ENCODE measurements at places on chromosomes 11 and 22.
A peak's percentile ranks its signal among the peaks of the same experiment; 100 is the strongest.

DNA sequence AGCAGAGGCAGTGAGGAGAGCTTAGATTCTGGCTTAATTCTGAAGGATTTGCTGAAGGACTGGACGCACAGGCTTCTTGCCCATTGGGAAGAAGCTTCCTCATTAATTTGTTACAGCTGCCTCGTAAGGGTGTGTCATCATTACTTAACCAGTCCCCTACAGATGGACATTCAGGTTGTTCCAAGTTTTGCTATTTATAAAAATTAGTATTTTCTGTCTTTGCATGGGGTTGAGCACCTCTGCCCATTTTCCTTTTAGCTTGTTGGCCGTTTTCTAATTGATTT is 38.1 kb downstream of the CAPN1 start:
- DNase-seq: no peak

- DNase-seq: no peak
Observed at GRCh38 chr11:1340111-1340510, 30.7 kb upstream of the TOLLIP start.

- no peak for DNase-seq
Observed at GRCh38 chr22:39556970-39557841, 13.3 kb upstream of the CACNA1I start.

DNA sequence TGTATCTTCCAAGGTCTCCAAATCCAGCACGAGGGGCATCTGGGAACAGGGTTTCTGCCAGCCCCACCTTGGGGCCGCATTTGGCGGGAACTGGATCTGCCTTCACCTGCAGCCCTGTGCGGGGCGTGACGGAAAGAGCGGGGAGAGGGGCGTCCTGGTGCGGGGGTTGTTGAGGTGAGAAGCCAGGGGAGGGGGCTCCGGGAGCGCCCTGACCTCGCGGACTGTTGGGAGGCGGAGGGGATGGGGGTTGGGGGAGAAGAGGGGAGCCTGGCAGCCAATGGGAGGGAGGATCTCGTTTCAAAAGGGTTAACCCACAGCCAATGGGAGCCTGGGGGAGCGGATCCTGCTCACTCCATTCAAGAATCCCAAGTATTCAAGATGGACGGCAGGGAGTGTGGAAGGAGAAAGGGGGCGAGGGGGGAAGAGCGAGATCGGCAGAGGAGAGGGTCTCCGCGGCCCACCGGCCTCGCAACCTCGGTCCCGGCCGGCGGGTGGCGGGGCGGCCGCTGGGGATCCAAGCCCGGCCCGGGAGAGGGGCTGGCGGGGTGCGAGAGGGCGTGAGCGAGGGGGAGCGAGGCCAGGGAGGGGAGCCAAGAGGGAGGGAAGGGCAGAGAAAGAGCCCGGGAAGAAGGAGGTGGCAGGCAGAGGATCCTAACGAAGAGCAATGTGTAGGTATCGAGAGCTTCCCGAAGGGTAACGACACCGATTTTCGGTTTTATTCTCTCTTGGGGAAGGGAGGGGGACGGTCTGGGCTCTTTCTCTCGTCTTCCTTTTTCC is 11.5 kb downstream of the YPEL4 start:
- DNase-seq: peak; percentile 76

DNA sequence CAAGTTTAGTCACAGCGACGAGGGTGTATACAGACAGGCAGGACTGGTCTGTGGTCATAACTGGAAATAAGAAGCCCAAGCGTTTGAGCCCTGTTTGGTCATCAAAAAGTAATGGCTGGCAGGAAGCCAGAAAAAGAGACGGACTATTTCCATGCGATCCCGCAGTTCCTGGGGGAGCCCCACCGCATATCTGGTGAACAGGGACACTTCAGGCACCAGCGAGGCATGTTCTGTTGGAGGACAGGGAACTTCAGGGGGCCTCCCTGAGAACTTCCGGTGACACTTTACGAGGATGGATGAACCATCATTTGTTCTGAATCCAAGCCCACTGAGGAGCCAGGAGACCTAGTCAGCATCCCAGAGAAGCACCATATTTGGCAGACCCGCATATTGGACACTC is 29.7 kb upstream of the TRIM29 start:
- no peak for DNase-seq

- DNase-seq: no peak
Observed at GRCh38 chr22:39306456-39307361, 12.7 kb downstream of the RPL3 start.

All from cardiac septum (tissue), 1 donor.